Forelimb muscle (tissue), 1 donor: ENCODE measurements at places on chromosomes 5 and 9.

GRCh38 chr9:3662671-3663070 lies 136.9 kb upstream of the RFX3 start:
- no peak for DNase-seq

GRCh38 chr5:177496727-177497291 lies 595 bp downstream of the PDLIM7 start:
- DNase-seq: peak; percentile 72

GRCh38 chr5:106757672-106758071 lies 913.1 kb downstream of the EFNA5 start:
- no peak for DNase-seq

GRCh38 chr9:113299800-113300292 lies 3.3 kb downstream of the RNF183 start:
- no peak for DNase-seq

- no peak for DNase-seq
These were observed 79.1 kb upstream of the RARS1 start for GRCh38 chr5:168407211-168407610.

DNA sequence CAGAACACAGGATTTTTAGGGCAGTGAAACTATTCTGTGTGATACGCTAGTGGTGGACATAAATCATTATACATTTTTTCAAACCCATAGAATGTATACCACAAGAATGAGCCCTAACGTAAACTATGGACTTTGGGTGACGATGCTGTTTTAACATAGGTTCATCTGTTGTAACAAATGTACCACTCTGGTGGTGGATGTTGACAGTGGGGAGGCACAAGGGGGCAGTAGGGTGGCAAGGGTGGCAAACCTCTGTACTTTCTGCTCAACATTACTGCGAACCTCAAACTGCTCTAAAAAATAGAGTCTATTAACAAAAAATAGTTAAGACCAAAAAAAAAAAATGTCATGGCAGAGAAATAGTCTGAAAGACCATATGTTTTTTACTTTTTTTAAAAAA lies 9.1 kb upstream of the MVB12B start:
- no peak for DNase-seq

- DNase-seq: no peak
These were observed 495.0 kb downstream of the DMAC1 start for GRCh38 chr9:7304627-7304995.

DNA sequence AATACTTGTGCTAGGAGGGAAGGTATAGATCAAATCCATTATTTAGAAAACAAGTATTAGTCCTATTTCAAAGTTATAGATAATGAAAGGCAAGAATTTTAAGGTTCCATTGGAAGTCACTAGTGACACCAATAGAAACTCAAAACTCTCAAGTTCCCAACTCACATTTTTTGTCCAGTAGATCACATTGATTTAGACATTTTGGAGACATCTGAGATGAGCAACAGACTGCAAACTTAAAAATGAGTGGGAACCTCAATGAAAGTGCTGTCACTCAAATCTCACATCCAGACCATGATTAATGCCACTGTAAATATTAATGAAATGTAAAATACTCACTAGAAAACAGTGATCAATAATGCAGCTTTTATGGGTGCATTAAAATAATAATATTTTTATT lies 405.0 kb downstream of the ENC1 start:
- DNase-seq: no peak

- no peak for DNase-seq
These were observed 34.1 kb downstream of the LAMC3 start for GRCh38 chr9:131043087-131043486.

GRCh38 chr5:103519550-103519949 lies 43.0 kb downstream of the NUDT12 start:
- no peak for DNase-seq

GRCh38 chr5:138330813-138331448 lies 673 bp downstream of the CDC25C start:
- DNase-seq: no peak

GRCh38 chr9:34638138-34638445 lies 505 bp upstream of the SIGMAR1 start:
- no peak for DNase-seq

GRCh38 chr5:102971676-102972293 lies 148.2 kb downstream of the GIN1 start:
- DNase-seq: peak; percentile 28
